Cardiac septum (tissue), 1 donor: ENCODE measurements at places on chromosomes 7 and 10. TPM values are rescaled to one million over a fixed set of nuclear protein-coding genes. Genes with fewer than 3 reads are reported as not detected.

DNA sequence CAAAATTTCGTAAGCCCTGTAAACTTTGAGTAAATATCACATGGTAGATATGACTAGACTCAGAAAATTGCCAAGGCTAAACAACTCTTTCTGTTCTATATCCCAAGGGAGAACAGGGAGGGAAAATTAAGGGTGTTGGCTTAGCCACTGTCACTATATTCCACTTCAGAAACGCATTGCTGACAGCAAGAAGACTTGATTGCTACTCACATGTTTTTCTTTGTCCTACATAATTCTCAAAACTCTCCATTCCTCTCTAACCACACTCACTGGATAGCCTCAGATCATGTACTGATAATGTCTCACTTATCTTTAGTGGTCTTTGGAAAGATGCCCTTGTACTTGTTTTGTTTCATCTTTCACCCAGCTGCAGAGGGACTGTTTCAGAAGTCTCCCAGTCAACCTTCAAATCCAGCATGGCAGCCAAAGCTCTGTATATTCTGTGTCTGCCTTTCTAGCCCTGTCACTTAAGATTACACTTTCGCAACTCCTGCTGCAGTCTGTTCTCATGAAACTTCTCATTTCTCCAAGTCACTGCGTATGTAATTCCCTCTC is 582.4 kb upstream of the FZD8 start:
- DNase-seq, result no peak

Gene HPSE2
- total RNA-seq, result 0.16 TPM

GRCh38 chr10:113695691-113696090 is 16.0 kb downstream of the CASP7 start:
- no peak for DNase-seq

DNA sequence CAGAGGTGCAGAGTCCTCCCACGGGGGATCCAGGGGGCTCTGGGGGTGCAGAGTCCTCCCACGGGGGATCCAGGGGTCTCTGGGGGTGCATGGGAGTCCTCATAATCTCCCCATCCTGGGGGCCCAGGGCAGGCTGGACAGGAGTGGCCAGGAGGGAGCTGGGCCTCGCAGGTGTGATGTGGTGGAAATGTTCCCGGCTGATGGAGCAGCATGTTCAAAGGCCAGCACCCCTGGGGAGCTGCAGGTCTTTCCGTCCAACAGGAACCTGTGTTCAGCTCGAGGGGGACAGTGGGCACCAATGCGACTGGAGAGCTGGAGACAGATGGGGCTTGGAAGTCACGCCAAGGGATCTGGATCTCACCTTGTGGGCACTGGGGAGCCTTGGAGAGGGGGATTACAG is 38.5 kb upstream of the PSMG3 start:
- DNase-seq, result no peak

GRCh38 chr7:75993689-75994387 is 557 bp downstream of the TMEM120A start:
- peak; percentile 78 for DNase-seq

DNA sequence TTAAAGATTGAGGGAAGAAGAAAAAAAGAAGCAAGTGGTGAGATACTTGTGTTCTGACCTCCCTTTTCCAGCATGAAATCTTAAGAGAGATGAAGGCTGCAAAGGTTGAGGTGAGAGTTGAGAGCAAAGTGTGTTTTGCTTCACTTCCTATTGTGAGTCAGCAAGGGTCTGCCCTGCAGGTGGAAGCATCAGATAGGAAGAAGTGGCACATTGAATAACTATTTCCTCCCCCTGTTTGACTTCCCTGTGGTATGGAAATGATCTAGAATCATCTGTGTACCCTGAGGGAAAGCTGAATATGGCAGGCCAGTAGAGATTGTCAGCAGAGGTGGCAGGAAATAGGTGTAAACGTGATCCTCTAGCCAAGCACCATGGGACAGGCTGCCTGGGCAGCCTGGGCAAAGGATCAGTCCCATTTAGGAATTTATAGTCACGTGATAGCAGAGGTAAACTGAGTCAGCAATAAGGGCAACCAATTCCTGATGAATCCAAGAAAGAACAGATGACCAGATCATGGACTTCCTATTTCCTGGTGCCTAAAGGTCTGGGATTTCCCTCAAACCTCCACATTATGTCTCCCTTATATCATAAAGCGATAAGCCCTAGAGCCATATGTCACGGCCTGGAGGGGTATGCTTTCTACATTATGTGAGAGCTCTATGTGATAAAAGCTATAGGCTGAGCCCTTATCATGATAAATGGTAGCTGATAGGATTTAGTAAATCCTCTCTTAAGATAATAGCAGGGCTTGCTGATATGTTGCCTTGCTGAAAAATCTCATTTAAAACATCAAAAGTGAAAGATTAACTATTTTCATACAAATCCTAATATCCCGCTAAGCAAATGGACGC is 287.0 kb downstream of the MDFIC start:
- DNase-seq, result no peak

Gene PRKG1
- total RNA-seq, result 35.6 TPM

Gene AIFM2
- 19.4 TPM for total RNA-seq

Gene SLC26A4
- total RNA-seq, result 1.5 TPM
